ENCODE measurements at places on chromosomes 2 and 18. TPM values are rescaled to one million over a fixed set of nuclear protein-coding genes. Genes with fewer than 3 reads are reported as not detected.

GRCh38 chr2:25251071-25251421 is 82.7 kb upstream of the POMC start:
- DNase-seq = no peak

- no peak for DNase-seq
These were observed 27.8 kb upstream of the XDH start for GRCh38 chr2:31442376-31442775.

DNA sequence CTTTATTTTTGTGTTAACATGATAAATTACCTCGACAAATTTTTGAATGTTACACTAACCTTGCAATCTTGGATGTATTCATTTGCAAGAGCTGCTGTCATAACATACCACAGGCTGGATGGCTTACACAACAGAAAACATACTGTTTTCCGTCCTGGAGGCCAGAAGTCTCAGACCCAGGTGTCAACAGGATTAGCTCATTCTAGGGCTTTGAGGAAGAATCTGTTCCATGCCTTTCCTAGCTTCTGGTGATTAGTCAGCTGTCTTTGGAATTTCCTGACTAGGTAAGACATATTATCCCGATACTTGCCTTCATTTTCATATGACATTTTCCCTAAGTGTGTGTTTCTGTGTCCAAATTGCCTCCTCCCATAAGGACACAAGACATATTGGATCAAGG is 188.6 kb upstream of the CDH19 start:
- no peak for DNase-seq

Gene GPR35
- 4.2 TPM for polyA plus RNA-seq

Gene UGT1A4
- polyA plus RNA-seq = not detected

- no peak for DNase-seq
These were observed 277.8 kb upstream of the SIX2 start for GRCh38 chr2:45287045-45287444.

DNA sequence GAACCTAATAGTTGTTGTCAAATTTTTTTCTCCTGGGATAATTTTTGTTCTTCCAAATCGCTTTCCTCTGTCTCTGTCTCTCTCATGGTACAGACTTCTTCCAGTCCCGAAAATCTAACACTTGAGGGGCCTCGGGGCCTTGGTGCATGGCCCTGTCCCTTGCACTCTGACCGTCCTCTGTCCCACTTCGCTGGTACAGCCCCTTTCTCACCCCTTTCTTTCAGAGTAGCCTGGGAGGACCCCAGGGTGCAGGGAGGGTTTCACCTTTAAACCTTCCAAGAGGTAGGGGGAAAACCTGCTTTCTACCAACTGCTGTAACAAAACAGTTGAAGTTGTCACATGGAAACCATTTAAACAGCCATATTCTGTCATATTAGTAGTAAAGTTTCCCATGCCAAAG is 22.2 kb upstream of the FAHD2A start:
- DNase-seq = no peak

GRCh38 chr2:198282061-198282460 is 477.7 kb downstream of the PLCL1 start:
- no peak for DNase-seq

- no peak for DNase-seq
These were observed 175.3 kb upstream of the EPHA4 start for GRCh38 chr2:221747289-221747972.

GRCh38 chr2:146477383-146477782 is 1367.4 kb upstream of the ACVR2A start:
- DNase-seq = no peak

DNA sequence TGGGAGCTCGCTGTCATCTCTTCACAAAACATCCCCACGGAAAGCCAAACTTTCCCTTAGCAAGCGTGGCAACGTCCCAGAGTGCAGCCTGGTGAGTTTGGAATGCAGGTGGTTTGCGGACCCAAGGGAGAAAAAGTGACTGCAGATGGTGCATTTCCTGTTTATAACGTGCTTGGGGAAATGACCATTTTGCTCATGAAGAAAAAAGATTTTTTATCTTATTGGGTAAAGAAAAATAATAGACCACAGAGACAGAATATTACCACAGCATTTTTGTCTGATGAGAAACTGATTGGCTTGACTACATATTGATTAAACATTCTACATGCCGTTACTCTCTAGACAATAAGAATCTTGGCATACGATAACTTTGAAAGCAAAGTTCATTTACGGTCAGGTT is 136.5 kb downstream of the COPS8 start:
- DNase-seq = no peak

GRCh38 chr2:154698721-154699574 is 453 bp downstream of the KCNJ3 start:
- DNase-seq = no peak

GRCh38 chr18:10207682-10208345 is 246.6 kb upstream of the APCDD1 start:
- DNase-seq = no peak

- DNase-seq = no peak
These were observed 226.9 kb upstream of the DTNA start for GRCh38 chr18:34483198-34483597.

- DNase-seq = no peak
These were observed 88.8 kb downstream of the ACTR3 start for GRCh38 chr2:113978524-113979190.

DNA sequence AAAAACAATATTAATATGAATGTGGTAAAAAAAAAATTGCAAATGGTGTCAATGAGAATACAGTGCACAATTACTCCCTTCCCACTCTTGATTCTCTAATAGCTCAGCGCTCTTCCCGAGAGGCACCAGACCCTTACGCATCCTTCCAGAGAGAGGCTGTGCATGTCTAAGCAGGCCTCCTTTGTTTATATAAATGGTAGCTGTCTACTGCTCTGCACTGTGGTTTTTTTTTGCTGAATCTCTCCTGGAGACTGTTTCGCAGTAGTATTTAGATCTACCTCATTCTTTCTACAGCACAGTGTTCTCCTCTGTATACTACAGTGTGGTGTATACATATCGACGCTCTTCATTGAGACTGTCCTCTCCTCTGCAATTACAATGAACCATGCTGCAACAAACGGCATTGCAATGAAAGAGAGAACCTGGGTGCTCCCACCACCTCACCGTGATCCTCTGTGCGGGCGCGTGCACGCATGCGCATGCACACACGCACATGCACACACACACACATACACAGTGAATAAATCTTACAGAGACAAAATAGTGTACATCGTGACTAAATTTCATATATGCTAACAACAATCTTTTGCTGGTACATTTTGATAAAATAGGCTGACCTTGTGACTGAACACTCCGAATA is 19.4 kb downstream of the SEPTIN10 start:
- no peak for DNase-seq

DNA sequence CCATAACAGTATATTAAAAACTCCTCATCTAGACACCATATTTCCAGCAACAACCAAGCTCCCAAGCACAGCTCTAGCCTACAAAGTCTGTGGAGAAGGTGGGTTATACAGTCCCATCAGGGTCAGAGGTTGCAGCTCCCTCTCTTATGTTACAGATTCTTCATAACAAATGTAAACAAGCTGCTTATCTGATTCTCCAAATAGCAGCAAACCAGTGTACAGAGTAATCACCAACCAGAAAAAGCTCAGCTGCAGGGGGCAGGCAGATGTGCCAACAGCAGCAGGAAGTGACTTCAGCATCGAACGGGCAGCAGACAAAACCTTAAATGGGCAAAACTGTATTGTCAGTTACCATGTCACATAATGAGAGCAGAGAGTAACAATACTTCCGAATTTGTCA is 52.9 kb upstream of the NABP1 start:
- DNase-seq = no peak

Gene LAMA3
- polyA plus RNA-seq = 2.0 TPM

GRCh38 chr2:233082222-233082930 is 22.2 kb downstream of the INPP5D start:
- no peak for DNase-seq

GRCh38 chr2:136030406-136030805 is 45.0 kb upstream of the DARS1 start:
- no peak for DNase-seq

- DNase-seq = no peak
These were observed 45.3 kb downstream of the SMAD7 start for GRCh38 chr18:48905513-48905912.

DNA sequence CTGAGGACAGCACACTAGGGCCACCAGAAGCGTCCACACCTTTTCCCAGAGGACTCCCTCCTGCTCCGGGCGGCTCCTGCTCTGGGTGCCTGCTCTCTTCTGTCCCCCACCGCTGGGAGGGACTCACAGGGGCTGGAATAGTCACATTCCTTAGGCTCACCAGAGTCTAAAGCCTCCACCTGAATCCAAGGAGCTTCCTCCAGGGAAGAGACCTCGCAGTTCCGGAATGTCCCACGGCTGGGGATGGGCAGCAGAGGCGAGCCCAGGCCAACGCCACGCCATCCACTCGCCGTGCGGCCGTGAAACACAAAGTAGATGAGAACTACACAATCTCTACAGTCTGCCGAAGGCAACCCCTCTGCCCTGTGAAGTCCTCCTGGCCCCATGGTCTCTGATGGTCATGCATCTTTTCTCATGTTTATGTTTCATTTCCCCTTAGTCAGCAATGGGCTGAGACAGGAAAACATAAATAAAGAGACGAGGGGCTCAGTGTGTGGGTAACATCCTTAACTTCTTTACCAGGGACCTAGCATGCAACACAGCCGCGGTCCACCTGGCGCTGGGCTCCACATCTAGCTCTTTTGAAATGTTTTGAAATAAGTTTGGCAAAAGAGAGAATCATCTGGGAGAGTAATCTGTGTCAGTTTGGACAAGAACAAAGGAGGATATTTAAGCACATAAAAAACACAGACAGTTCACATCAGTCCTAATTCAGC is 98.4 kb downstream of the PXDN start:
- no peak for DNase-seq

Gene LYPD1
- polyA plus RNA-seq = 115 TPM

GRCh38 chr18:56235071-56235470 is 403.3 kb downstream of the TXNL1 start:
- DNase-seq = no peak

Gene CAB39
- polyA plus RNA-seq = 85.7 TPM

- no peak for DNase-seq
These were observed 23.6 kb downstream of the ALPK2 start for GRCh38 chr18:58605027-58606020.

Gene EMX1
- 51.6 TPM for polyA plus RNA-seq

Gene EFHD1
- polyA plus RNA-seq = 77.2 TPM

Gene LONRF2
- 4.1 TPM for polyA plus RNA-seq

Gene INSIG2
- 41.8 TPM for polyA plus RNA-seq

DNA sequence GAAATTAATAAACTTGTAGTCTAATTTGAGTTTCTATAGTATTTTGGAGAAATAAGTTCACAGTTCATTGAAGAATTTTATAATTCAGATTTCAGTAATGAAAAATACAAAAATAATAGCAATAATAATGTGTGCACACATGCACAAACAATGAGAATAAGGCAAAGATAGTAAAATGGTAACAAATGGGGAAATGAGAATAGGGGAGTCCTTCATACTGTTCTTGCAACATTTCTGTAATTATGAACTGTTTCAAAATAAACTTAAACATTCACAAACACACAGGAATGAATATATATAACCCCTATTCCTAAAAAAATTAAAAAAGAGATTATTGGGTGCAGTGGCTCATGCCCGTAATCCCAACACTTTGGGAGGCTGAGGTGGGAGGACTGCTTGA is 63.9 kb downstream of the SPRED2 start:
- DNase-seq = no peak

- no peak for DNase-seq
These were observed 268.5 kb downstream of the ICOS start for GRCh38 chr2:204205082-204205481.

Gene GALNT13
- 1.5 TPM for polyA plus RNA-seq

- DNase-seq = no peak
These were observed 10.8 kb downstream of the MLPH start for GRCh38 chr2:237497838-237498186.

DNA sequence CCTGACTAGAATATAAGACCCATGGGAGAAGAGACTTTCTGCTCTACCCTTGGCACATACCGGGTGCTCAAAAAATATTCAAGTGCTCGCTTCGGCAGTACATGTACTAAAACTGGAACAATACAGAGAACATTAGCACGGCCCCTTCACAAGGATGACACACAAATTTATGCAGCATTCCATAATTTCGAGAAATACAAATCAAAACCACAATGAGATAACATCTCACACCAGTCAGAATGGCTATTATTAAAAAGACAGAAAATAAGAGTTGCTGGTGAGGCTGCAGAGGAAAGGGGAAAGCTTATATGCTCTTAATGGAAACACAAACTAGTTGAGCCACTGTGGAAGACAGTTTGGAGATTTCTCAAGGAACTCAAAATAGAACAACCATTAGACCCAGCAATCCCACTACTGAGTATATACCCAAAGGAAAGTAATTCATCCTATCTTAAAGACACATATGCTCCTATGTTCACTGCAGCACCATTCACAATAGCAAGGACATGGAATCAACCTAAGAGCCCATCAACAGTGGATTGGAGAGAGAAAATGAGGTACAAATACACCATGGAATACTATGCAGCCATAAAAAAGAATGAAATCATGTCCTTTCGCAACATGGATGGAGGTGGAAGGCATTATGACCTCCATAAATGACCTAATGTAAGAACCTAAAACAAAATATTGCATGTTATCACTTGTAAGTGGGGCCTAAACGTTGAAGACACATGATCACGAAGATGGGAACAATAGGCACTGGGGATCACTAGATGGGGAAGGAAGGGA is 71.6 kb upstream of the CYP1B1 start:
- DNase-seq = no peak

DNA sequence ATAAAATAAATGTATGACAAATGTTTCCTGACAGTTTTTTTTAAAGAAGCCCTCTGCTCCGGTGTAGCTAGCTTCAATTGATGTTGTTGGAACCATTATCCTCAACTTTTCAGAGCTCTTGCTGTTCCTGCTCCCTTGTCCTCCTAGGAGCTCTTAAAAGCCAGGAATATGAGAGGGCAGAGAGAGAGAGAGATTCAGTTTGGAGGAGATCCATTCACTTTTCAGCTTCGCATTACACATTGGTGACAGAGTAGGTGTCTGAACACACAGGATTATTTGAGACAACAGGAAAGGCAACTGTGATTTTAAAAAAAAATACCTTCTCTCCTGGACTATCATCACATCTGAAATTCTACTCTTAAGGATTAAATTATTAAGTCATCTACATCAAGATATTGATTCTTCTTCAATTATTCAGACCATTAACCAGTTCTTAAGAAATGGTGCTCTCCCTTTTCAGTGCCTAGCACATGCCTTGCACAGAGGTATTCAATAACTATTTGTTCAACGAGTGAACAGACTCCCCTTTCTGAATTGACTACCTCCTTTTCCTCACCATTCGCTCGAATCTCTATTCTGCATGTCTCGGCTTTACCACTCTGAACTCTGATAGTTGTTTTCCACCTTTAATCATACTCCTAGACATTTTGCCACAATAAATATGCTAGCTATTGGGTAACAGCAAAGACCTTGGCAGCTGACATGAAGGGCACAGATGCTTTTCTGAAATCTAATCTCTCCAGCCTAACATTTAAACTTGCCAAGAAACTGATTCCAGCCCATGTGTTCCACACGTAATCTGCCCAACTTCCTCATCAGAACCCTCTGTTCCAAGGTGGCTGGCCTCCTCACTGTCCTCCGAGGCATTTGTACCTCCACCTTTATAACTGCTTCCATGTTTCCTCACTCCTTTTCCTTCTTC is 28.6 kb upstream of the SLC35F5 start:
- DNase-seq = no peak

Gene STK11IP
- 23.9 TPM for polyA plus RNA-seq

Gene MEP1B
- polyA plus RNA-seq = 0.64 TPM

Gene ANKRD29
- polyA plus RNA-seq = 1.1 TPM

Data from renal pelvis (tissue), 12 donors.